OCI-LY7 (cell line): ENCODE measurements at places on chromosomes 2 and 18.

DNA sequence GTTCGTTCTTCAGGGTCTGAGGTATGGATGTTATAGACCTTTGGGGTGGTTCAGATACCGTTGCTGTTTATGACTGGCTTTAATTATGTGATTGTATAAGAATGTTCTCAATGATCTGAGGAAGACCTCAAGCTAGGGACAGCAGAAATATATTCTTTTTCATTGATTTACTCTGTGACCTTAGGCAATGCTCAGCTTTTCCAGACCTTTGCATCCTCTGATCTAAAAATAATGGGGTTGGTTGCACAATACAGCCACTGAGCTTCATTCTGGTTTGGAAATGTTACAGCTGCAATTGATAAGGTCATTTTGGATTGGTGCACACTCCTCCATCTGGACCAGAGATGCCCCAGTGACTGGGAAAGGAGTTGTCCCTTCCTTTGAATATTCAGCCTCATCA, 17.2 kb upstream of the CABYR start:
- DNase-seq, result no peak

GRCh38 chr2:37809931-37810570, 115.0 kb upstream of the RMDN2 start:
- no peak for DNase-seq

DNA sequence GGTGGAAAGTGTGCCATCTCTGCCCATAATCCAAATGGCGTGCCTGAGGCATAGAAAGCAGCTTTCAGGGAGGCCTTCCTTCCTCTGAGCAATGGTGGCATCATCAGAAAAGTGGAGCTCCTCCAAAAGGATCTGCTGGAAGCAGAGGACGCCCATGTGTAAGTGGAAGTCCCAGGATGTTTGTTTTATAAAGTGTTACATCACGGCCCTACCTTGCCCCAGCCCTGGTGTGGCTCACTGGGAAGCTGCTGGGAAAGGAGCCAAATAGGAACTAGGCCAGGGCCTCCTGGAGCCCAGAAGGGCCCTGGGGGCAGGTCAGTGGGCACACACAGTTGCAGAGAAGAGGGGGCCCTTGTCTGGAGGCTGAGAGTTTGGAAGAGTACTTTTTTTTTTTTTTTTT, 4.2 kb upstream of the ODC1 start:
- no peak for DNase-seq

DNA sequence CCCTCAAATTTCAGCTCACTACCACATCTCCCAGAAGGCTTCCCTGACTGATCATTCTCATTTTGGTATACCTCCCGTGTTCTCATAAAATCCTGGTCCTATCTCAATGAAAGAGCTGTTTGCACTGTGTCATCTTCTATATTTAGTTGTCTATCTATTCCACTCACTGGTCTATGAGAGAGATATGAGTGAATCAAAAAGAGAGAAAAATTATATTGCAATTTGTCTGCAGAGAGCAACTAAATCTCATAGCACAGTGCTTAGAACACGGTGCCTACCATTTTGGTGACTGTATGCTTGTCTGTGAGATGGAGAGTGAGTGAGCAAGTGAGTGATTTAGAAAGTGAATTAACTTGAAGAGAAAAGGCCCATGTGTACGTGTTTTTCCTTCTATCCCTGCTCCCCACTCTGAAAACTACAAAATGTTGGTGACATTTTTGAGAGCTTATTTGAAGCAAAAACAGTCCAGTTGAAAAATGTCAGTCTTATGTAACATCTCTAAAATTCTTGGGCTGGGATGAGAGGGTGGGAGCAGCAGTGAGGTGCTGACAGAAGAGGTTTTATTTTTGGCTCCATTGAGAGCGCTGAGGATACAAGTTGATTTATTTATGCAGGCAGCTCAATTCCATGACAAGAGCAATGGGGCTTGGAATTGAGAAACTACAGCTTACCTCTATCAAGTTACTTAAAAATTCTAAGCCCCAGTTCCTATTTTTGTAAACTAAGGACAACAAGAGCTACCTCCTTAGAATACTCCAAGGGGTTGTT, 373.5 kb upstream of the CHST9 start:
- no peak for DNase-seq

GRCh38 chr2:224360801-224361251, 41.1 kb downstream of the FAM124B start:
- DNase-seq, result no peak

- no peak for DNase-seq
Observed at GRCh38 chr2:239257511-239257937, 143.3 kb downstream of the HDAC4 start.
